ENCODE measurements at places on chromosomes 7 and 10.

GRCh38 chr7:158809596-158809995, 19.7 kb downstream of the ESYT2 start:
- no peak for DNase-seq

- DNase-seq: peak; percentile 55
These were observed 82.2 kb downstream of the PIK3CG start for GRCh38 chr7:106947244-106947728.

GRCh38 chr10:12164085-12164484, 31.6 kb downstream of the NUDT5 start:
- no peak for DNase-seq

DNA sequence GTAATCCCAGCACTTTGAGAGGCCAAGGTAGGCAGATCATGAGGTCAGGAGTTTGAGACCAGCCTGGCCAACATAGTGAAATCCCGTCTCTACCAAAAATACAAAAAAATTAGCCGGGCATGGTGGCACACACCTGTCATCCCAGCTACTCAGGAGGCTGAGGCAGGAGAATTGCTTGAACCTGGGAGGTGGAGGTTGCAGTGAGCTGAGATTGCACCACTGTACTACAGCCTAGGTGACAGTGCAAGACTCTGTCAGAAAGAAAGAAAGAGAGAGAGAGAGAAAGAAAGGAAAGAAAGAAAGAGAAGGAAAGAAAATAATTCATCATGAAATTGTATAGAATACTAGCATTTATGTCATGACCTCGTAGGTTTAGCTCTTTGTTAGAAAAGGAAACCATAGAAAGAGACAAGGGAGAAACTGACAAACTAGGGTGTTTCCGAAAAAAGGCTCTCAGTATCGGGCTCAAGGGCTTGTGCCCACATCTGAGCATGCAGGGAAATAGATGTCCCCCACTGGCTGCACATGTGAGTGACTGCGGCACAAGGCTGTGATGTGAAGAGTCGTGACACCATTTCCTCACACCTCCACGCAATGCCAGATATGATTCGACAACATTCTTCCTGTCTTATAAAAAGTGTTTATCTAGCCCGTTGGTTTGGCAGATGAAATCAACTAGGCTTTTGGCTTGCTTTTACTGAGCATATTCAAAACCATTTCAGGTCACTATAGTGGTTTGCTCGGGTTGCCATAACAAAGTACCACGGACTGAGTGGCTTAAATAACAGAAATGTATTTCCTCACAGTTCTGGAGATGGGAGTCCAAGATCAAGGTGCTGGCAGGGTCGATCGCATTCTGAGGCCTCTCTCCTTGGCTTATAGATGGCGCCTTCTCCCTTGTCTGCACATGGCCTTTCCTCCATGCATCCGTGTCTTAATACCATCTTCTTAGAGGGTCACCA, 2.0 kb downstream of the SRGN start:
- no peak for DNase-seq

DNA sequence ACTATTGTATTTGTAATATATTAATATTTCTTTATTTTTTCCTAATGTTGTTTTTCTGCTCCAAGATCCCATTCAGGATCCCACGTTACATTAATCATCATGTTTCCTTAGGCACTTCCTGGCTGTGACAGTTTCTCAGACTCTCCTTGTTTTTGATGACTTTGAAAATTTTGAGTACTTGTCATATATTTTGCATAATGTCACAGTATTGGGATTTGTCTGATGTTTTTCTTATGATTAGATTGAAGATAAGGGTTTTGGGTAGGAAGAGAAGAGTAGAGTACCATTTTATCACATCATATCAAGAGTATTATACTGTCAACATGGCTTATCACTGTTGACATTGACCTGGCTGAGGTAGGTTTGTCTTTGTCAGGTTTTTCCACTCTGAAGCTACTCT, 146.3 kb upstream of the TPK1 start:
- DNase-seq: no peak

DNA sequence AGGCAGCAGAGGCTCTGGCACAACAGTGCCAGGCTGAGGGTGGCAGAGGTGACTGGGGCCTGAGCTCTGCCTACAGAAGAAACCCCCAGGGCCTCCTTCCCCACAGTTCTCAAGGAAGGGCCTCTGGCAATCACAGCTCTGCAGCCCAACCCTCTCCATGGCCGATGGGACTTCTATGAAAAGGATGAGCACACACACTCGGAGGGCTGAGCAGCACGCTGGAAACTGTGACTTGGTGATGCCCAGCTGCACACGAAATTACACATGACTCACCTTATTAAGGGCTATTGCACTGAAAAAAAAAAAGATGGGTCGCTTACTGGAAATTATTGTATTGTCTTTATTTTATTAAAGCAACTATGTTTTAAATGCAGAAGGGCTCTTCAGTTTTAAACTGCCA, 42.9 kb upstream of the LRRC18 start:
- DNase-seq: no peak

DNA sequence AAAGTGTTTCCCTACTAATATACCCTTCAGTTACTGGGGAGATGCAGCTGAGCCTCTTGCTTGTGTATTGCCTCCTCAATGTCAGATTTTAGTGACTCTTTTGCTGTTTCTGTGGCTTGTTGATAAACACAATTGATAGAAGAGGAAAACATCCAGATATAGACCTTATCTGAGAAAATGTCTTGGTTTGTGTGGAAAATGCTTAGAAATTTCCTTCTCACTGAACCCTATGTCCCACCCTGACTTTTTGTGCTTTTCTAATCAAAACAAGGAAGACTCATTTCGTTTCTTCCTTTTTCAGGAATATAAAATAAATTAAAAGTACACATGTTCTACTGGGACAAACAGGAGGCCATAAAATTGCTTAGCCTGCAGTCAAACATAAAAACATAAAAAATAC, 257.5 kb downstream of the PHF14 start:
- DNase-seq: no peak

- DNase-seq: no peak
These were observed 157.3 kb downstream of the LRRC4 start for GRCh38 chr7:127873715-127874636.

DNA sequence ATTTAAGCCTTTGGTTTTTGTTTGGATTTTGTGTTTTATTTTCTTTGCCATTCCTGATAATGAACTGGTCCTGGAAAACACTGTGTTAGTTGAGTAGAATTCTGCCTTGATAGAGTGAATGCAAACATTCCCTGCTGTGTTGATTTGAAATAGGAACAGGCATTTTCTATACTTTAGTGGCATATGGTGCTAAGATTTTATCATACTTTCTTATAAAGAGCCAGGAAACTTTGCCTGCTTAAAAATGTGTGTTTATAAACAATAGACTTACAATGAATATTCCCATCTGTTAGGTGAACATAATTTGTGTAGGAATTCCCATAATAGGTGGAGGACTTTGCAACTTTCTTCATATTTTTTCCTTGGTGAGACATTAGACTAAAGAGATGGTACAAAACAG, 333.3 kb downstream of the SDK1 start:
- no peak for DNase-seq

DNA sequence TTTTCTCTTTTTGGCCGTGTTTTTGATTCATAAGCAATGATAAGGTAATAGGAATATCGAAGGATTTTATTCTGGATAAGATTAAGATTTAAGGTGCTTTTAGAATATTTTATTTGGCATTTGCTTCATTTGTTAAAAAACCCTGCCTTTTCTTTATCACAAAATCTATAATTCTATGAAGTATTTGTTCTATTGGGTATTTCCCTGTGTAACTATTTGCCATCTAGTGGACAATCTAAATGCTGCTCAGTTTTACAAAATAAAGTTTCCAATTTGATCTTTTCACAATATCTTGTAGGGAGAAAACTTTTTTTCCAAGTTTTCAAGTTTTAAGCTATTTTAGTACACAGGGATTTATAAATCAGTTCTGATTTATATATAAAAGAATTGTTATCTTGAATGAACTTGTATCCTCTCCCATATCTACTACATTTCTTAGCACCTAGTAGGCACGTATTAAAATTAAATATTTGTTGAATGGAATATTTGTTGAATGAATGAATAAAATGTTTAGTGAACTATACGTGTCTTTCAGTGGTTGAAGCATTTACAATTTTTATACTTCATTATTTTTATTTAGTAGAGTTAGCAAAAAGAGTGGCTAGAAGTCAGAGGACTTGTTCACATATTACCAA, 26.5 kb downstream of the ANKRD7 start:
- DNase-seq: no peak

Data from heart left ventricle (tissue), 16 donors.